ENCODE measurements at places on chromosomes 3 and 15.

- DNase-seq, result no peak
Observed at GRCh38 chr3:160455846-160456245, 6.3 kb upstream of the TRIM59 start.

GRCh38 chr3:8650583-8651416 is 6.2 kb upstream of the SSUH2 start:
- DNase-seq, result no peak

- DNase-seq, result peak; percentile 39
Observed at GRCh38 chr15:23877502-23878412, 190.7 kb upstream of the NDN start.

GRCh38 chr3:108035751-108036150 is 55.1 kb downstream of the CD47 start:
- no peak for DNase-seq

GRCh38 chr3:171290680-171291079 is 169.5 kb downstream of the TNIK start:
- DNase-seq, result no peak

GRCh38 chr15:35089551-35089950 is 4.5 kb upstream of the NANOGP8 start:
- no peak for DNase-seq

- DNase-seq, result no peak
Observed at GRCh38 chr15:40064231-40064894, 25.4 kb upstream of the SRP14 start.

- DNase-seq, result no peak
Observed at GRCh38 chr3:168981396-168981795, 682.1 kb downstream of the MECOM start.

DNA sequence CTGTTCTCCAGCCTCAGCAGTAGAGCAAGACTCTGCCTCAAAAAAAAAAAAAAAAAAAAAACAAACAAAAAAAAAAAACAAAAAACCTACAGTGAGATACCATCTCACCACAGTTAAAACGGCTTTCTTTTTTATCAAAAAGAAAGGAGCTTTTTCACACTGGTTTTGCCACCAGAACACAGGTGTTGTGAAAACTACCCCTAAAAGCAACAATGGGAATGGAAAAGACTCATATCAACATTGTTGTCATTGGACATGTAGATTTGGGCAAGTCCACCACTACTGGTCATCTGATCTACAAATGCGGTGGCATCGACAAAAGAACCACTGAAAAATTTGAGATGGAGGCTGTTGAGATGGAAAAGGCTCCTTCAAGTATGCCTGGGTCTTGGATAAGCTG is 24.8 kb upstream of the SLC25A38 start:
- DNase-seq, result no peak
